NCI-H226 (cell line): ENCODE measurements at places on chromosomes 11 and 22.
A peak's percentile ranks its signal among the peaks of the same experiment; 100 is the strongest.

- DNase-seq: no peak
These were observed 729 bp downstream of the IL17RA start for GRCh38 chr22:17085277-17086181.

DNA sequence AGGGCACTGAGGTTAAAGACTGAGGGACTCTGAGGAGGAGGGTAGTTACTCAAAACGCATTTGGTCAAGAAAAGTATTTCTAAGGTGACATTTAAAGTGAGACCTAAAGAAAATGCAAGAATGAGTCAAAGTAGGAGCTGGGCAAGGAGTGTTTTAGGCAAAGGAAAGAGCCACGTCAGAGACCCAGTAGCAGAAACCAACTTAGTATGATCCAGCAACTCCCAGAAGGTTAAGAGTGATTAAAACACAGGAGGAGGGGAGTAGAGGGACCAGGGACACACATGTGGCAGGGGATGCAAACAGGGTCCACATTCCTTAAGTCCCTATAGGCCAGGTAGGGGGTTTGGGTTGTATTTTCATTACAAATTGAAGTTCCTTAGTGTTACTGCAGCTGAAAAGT, 24.3 kb upstream of the CCDC34 start:
- no peak for DNase-seq

- DNase-seq: peak; percentile 68
These were observed 844 bp downstream of the PCF11 start for GRCh38 chr11:83157594-83158356.

DNA sequence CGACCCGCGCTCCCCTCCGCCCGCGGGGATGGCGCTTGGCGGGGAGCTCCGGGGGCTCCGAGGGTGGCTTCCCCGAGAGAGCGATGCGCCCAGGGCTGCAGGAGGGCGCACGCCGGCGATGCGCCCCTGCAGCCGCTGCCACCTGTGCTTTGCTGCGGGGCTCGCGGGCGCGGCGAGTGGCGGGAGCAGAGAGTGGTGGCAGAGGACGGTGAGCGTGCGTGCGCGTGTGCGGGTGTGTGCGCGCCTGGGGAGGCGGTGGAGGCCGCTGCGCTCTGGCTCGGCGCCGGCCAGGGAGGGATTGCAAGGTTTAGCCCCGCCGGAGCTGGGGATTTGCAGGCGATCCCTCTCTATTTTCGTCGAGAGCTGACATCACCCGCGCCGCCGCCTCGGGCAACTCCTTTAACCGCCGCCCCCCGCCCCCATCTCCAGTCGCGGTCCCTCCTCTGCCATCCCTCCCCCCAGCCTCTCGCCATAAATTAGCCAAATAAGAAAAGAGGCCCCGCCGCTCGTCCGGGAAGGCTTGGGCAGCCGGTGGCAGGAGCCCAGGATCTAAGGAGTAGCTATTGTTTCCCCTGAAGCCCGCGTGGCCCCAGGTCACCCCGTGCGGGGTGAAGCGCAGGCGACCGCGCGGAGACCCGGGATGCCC, at the start of gene SLC1A2:
Gene SLC1A2, minus strand, starts transcription at position 375 of the 646 bp plus-strand sequence. CDS start 592 bp downstream, outside the sequence.
- DNase-seq: no peak

GRCh38 chr22:49600468-49600867, 227.2 kb downstream of the BRD1 start:
- no peak for DNase-seq

DNA sequence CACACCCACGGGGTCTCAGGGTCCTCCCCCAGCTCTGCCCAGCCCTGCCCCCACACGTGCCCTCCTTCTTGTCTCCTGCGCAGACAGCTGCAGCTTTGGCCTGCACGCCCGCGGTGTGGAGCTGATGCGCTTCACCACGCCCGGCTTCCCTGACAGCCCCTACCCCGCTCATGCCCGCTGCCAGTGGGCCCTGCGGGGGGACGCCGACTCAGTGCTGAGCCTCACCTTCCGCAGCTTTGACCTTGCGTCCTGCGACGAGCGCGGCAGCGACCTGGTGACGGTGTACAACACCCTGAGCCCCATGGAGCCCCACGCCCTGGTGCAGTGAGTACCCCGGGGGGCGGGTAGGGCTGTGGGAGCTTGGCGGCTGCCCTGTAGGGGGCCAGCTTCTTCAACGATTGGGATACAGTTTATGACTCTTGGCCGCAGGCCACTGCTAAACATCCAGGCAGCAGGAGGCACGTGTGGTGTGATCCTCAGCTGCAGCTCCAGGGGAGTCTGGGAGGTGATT, 30.8 kb downstream of the ST14 start:
- DNase-seq: no peak

GRCh38 chr11:81380395-81380794, 1353.3 kb downstream of the FAM181B start:
- no peak for DNase-seq

DNA sequence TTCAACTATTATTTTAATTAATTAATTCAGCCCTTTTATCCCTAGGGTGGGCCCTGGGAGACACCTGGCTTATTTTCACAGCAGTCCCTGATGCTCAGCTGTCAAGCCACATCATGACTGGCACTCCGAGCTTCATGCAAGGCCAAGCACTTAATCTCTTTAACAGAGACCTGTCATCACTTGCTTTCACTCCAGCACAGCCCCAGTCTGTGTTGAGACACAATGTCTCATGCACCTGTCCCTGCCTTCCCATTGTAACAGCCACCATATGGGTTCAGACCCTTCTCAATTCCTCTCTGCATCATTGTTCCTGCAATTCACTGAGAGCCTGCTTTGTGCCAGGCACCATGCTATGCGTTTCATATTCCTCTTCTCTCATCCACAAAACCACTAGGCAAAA, 222.2 kb upstream of the TENM4 start:
- DNase-seq: no peak

GRCh38 chr11:72673943-72674828, at the start of gene PDE2A:
Gene PDE2A (minus strand): TSS chr11:72674422. CDS start chr11:72674207, 215 bp downstream.
- no peak for DNase-seq

GRCh38 chr11:120068114-120068573, 69.8 kb downstream of the TRIM29 start:
- peak; percentile 51 for DNase-seq

DNA sequence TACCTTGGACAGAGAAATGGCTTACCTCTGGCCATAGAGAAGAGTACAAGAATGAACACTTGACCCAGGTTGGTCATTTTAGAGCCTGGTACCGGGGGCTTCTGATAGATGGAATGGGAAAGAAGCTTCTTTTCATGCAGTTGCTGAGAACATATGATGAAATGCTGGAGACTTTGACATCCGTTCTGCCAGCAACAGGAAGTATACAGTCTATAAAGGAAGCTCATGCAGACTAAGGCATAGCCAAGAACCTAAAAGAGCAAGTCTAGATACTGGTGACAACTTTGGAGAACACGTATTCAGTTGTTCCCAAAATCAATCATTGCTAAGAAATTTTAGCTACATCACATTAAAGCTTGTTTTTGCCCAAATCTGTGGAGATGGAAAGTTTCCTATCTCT, 894.6 kb downstream of the METTL15 start:
- no peak for DNase-seq

DNA sequence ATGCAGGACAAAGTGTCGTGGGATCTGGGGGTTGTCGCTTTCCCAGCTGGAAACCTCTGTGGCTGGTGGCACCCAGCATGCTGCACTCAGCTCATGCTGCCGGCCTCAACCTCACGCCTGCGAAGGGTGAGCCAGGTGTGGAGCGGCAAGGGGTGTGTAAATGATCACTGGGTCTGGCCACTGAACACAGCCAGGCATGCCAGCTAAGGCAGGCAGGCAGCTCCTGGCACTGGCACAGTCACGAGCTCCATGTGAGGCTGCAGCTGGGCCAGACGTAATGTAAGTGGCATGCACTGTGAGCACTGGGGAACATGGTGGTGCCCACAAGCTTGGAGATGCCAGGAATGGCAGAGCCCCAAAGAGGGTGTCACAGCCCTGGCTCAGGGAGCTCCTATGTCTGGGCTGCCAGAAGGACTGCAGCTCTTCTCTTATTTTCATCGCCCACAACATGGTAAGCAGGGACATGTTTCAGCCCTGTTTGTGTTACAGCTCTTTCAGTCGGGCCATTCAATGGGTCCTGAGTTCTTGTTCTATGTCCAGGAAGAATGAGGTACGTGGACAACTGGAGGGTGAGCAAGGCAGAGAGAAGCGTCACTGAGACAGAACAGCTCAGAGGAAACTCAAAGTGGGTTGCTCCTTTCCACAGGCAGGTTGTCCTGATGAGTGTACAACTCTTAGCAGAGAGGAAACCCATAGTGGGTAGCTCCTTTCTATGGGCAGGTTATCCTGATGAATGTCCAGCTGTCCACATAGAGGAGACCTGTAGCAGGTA, 403.8 kb downstream of the CNTN5 start:
- no peak for DNase-seq

- no peak for DNase-seq
These were observed 35.7 kb downstream of the MUC5B start for GRCh38 chr11:1258401-1259075.

DNA sequence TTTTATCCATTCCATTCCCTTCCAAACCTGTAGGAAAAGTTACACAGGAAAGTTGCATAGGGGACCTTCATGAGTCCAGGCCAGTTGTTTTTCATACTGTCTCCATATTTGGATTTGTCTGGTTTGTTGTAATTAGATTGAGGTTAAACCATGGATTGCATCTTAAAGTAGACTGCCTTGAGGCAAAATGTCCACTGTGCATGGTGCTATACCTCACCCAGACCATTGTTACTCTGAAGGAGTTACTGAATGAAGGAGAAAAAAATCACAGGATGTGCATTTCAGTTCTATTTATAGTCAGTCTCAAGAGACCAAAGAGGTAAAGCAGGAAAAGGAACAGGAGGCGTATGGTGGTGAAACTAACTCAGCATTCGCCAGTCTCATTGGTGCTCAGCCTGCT, 29.6 kb upstream of the L3MBTL2 start:
- DNase-seq: no peak

GRCh38 chr11:2321311-2321683, 19.5 kb downstream of the TSPAN32 start:
- no peak for DNase-seq

- no peak for DNase-seq
These were observed 14.7 kb upstream of the CD81 start for GRCh38 chr11:2362414-2362813.

DNA sequence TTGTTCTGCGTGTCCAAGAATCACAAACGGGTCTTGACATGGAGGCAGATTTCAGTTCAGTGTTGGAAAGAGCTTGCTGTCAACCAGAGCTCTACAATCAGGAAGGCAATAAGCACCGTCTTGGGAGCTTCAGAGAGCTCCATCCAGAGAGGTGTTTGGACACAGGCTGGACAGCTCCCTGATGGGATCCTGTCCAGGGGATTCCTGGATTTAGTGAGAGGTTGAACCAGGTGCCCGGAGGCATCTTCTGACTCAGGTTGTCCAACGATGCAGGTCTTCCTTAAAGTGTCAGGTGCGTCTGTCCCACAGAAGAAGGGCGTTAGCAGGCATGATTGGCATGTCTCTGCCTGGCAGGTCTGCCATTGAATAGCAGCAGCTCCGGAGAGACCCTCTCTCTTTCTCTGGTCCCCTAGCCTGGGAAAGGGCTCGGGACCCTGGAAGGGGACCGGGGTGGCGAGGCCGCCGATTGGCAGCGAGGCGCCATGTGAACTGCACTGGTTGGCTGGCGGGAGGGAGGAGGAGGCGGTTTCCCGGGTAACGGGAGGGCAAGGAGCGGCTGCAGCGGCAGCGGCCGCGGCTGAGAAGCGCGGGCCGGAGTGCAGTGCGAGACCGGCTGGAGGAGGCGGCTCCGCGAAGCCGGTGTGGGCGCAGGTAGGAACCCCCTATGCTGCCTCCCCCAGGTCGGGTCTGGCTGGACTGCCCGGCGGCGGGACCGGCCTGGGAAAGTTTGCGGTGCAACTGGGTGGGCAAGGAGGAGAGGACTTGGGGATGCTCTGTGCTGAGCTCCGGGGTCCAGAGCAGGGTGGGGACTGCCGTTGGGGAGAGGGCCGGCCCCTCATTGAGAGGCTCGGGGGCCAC, 104.1 kb upstream of the E2F8 start:
- DNase-seq: peak; percentile 53

- no peak for DNase-seq
These were observed 600 bp upstream of the GPR83 start for GRCh38 chr11:94401773-94402265.

GRCh38 chr22:41968601-41969000, 642 bp upstream of the SEPTIN3 start:
- peak; percentile 6 for DNase-seq

GRCh38 chr11:62555464-62556107, 9.0 kb upstream of the AHNAK start:
- DNase-seq: no peak

GRCh38 chr22:26673486-26673885, 16.1 kb downstream of the MIAT start:
- DNase-seq: no peak

- no peak for DNase-seq
These were observed 40.9 kb downstream of the CSRP3 start for GRCh38 chr11:19160847-19161246.

- DNase-seq: no peak
These were observed 279.8 kb downstream of the DDX10 start for GRCh38 chr11:108944471-108945178.

DNA sequence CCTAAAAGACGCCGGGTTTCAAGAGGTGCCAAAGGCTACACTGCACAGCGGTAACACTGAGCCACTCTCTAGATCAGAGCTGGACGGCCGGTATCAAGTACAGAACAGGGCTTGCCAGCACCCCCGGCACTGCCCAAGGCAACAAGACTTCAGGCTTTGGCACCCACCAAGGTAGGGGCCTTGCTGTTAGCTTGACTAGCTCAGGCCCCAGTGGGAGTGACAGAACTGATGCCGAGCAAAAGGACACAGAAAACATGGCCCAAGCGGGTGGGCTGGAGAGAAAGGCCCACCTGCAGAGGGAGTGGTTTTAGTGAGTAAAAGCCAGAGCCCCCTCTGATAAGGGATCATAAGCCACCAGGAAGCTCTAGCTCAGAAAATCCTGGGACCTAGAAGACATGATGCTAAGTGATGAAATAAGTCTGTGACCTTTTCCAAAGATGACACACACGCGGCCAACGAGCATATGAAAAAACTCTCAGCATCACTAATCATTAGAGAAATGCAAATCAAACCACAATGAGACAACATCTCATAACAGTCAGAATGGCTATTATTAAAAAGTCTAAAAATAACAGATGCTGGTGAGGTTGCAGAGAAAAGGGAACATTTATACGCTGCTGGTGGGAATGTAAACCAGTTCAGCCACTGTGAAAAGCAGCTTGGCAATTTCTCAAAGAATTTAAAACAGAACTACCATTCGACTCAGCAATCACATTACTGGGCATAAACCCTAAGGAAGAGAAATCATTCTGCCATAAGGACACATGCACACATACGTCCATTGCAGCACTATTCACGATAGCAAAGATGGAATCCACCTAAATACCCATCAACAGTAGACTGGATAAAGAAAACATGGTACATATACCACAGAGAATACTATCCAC, 12.9 kb downstream of the EHD1 start:
- no peak for DNase-seq

DNA sequence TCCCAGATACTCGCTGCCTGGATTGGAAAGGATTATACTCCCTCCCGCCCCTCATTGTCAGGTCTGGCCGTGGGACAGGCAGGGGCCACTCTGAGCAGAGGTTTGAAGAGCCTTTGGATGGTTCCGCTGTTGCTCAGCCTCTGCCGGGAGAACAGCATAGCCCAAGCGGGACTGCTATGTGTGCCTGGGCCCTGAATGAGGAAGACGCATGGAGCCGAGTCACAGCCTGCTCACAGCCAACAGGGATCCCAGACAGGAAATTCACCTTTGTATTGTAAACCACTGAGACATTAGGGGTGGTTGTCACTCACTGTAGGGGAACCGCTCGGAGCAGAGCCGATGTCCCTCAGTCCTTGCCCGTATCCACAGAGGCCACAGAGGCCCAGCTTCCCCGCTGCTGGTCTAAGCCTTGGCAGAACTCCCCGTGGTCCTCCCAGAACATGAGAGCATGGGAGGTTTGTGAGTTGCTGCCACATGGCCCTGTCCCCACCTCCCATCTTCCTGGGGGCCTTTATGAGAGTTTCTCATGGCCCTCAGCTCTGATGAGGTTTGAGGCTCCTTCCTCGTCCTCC, 10.7 kb upstream of the FAM118A start:
- DNase-seq: no peak
